ENCODE measurements at places on chromosomes 6 and 20. TPM values are rescaled to one million over a fixed set of nuclear protein-coding genes. Genes with fewer than 3 reads are reported as not detected.

DNA sequence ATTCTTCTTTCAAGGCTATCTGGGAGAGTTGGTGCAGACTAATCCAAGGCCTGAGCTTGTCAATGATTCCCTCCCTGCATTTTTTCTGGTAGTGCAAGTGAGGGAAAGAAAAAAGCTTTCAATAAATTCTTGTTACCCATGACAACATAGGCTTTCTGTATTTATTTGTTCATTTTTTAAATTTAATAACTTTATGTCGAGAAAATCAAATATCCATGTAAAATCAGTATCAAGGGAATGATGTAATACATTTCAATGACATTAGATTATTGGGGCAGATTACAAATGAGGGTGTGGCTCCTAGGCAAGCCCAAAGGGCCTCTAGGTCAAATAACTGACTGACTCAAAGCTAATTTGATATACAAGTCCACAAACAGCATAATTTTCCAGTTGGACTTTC, 104.0 kb downstream of the GJA1 start:
- no peak for ATAC-seq

DNA sequence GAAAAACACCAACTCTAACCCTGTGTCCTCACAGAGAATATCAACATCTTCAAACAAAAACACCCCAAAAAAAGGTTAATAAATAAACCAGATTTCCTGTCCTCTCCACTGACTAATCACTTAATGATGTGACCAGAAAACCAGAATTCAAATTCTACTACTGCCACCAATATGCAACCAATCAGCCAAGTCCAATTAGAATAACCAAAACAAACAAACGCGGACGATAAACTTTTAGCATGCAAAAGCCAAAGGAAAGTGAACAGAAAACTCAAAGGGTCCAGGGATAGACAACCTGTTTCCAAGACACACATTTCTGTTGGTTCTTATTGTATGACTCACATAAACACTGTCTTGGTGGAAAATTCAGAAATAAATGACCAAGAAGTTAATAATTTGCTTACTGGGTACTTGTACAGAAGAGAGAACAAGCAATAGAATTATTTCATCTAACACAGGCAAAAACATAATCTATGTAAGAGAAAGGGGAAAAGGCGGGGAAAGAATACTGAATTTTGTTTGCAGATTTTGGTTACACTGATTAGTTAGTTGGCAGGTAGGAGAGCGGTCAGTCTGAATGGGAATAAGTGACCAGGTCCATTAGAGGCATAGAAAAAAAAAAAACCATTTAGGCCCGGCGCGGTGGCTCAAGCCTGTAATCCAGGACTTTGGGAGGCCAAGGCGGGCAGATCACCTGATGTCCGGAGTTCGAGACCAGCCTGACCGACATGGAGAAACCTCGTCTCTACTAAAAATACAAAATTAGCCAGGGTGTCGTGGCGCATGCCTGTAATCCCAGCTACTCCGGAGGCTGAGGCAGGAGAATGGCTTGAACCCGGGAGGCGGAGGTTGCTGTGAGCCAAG, 34.1 kb downstream of the HFE start:
- no peak for ATAC-seq

GNAS-AS1 gene
- 0.19 TPM for total RNA-seq

PTCRA gene
- not detected for total RNA-seq

TMEM200A gene
- 0.64 TPM for total RNA-seq

ANKRD66 gene
- total RNA-seq: not detected

Measured in gastroesophageal sphincter (tissue), 4 donors.